H4 (cell line): ENCODE measurements at places on chromosomes 5 and 9.
A peak's percentile ranks its signal among the peaks of the same experiment; 100 is the strongest.

DNA sequence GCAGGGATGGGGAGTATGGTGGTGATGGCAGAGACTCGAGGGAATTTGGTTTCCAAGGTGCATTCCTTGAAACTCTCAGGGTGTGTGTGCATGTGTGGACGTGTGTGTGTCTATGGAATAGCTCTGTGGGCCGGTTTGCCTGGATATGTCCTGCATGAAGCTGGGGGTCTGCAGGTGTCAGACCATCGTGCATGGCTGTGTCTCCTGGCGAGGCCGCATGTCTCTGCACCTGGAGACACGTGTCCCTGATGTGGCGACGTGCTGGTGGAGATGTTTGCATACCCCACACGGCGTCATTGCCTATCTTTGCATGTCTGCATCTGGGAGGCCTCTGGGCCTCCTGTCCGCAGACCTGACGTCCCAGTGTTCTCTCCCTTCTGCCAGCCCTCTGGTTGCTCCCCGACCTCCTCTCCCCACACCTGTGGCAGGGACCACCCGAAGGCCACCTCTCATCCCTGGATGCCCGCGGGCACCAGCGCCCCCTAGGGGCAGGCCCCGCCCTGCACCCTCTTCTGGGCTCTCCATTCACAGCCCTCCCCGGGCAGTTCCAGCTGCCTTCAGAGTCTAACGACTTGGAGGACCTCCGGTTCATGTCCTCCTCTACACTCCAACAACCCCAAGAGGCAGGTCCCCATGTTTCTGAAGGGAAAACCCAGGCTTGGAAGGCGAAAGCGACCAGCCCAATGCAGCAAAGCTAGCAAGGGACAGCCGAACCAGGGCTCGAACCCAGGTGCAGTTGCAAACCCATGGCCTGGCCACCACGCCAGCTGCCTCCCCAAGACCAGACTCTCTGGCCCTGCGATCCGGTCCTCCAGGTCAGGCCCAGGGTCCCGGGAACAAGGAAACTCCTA is 88.6 kb downstream of the LMX1B start:
- DNase-seq = no peak

- no peak for DNase-seq
Measured at GRCh38 chr5:135116160-135116561, 82.1 kb upstream of the PITX1 start.

DNA sequence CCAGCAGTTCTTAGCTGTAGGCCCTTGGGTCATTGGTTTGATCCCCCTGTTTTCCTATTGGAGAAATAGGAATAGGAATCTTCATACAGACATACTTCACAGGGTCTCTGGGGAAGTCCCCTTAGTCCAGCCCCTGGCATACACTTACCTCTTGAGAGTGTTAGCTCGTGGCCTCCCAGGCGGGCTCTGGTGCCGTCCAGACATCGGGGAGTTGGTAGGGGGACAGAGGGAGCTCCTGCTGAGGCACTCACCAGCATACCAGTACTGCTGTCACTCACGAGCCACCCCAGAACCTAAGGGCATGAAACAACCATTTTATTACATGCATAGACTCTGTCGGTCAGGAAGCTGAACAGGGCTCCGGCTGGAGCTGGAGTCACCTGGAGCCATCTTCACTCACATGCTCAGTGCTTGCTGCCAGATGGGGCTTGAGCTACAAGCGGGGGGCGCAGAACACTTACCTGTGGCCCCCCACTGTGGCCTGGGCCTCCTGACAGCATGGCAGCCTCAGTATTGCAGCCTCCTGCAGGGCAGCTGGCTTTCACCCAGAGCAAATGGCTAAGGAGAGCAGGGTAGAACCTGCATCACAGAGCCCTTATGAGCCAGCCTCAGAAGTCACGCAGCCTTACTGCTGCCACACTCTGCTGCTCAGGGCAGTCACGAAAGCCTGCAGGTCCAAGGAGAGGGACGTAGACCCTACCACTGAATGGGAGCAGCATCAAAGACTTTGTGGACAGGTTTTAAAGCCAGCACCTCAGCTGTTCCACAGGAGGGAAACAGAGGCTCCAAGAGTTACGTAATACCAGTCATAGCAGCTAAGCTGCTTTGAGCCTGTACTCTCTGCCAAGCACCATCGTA is 58.3 kb upstream of the ANGPTL2 start:
- DNase-seq = no peak

DNA sequence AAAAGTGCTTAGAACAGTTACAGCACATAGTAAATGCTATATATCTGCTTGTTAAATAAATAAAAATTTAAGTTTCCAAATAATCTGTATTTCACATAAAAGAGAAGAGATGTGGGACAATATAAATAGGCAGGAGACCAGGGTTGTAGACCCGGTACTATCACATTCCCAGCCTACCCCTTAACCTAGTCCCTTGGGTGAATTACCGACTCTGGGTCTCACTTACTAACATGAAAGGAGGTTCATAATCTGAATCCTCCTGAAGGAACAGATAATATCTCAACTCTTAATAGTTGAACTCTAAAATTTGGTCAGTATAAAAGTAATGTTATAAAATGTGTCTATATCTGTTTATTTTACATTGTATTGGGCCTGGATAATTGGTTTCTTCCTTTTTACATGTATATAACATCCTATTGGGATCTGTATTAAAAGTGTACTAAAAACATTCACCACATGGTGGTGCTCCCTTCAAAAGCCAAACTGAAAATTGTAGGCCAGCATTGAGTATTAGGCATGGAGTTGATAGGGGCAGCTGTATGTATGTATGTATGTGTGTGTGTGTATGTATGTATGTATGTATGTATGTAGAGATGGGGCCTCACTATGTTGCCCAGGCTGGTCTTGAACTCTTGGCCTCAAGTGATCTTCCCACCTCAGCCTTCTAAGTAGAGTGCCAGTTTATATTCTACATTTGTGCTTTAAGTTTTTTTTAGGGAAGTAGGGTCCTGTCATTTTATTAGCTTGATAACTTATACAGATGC is 64.2 kb upstream of the ABL1 start:
- DNase-seq = peak; percentile 48

- DNase-seq = no peak
Measured at GRCh38 chr9:33348998-33349397, 53.4 kb downstream of the AQP7 start.

- DNase-seq = peak; percentile 84
Measured at GRCh38 chr5:125409234-125409860, 662.9 kb upstream of the ZNF608 start.

DNA sequence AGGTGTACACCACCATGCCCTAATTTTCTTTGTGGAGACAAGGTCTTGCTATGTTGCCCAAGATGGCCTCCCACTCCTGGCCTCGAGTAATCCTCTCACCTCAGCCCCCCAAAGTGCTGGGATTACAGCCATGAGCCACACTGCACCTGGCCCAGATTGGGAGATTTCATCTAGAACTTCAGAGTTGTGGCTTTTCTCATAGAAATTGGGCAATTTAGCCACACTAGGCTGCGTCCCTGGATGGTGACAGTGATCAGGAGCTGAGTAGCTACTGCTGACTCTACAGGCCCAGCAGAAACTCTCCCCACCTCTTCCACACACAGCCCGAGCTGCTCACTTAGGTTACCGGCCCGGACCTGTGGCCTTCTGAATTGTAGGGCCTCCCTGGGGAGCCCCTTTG is 7.7 kb downstream of the PFN3 start:
- DNase-seq = no peak

GRCh38 chr5:150075233-150075632 is 11.1 kb downstream of the CSF1R start:
- DNase-seq = no peak

- DNase-seq = no peak
Measured at GRCh38 chr5:149645236-149645635, 63.9 kb downstream of the ARHGEF37 start.

- DNase-seq = no peak
Measured at GRCh38 chr5:6699357-6699756, 13.9 kb upstream of the TENT4A start.

DNA sequence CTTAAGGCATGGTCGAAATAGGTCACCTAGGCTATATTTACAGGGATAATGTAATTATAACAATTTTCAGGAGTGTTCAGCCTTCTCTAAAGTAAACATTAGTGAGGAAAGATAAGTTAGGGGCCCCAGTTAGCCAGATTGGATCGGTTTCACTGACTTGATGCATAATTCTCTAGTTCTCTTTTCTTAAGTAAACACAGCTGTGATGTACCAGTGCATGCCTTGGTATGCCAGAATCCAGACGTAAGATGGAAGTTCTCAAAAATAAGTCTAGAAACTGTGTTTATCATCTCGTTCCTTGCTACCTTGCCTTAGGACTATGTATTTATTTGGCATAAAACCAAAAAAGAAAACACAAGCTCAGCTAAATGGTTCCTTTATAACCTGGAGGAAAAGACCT is 442.2 kb upstream of the CLINT1 start:
- DNase-seq = no peak

DNA sequence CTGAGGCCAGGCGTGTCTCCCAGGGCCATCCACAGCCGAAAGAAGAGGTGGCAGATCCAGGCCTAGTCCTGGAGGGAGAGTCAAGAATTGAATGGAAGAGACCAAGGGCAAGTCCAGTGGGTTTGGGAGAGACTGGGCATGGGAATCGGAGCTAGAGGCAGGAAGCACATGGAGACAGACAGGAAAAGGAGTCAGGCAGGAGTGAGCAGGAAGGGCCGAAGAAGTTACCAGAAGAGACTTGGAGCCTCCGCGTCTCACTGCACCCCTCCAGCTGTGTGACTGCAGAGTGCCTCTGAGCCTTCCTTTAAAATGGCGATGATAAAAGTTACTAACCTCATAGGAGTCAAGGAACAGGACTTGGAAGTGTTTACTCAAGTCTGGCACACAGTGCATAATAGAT is 64.4 kb upstream of the ANGPTL2 start:
- no peak for DNase-seq

DNA sequence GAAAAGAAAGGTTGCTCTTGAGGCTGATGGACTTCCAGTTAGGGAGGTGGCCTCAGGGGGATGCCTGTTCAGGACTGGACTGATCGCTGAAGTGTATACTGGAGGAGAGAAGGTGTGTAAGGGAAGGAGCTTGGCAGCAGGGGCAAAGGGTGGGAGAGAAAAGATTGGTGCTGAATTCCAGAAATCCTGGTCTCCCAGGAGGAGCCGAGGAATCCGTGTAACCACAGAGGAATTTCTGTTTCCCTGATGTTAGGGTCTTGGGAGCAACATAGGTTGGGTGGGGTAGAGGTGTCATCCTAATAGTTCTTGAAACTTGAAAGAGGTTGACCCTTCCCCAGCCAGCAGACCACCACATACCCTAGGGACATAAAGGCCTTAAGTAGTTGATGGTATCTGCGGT is 88.9 kb upstream of the PTPN3 start:
- DNase-seq = no peak

DNA sequence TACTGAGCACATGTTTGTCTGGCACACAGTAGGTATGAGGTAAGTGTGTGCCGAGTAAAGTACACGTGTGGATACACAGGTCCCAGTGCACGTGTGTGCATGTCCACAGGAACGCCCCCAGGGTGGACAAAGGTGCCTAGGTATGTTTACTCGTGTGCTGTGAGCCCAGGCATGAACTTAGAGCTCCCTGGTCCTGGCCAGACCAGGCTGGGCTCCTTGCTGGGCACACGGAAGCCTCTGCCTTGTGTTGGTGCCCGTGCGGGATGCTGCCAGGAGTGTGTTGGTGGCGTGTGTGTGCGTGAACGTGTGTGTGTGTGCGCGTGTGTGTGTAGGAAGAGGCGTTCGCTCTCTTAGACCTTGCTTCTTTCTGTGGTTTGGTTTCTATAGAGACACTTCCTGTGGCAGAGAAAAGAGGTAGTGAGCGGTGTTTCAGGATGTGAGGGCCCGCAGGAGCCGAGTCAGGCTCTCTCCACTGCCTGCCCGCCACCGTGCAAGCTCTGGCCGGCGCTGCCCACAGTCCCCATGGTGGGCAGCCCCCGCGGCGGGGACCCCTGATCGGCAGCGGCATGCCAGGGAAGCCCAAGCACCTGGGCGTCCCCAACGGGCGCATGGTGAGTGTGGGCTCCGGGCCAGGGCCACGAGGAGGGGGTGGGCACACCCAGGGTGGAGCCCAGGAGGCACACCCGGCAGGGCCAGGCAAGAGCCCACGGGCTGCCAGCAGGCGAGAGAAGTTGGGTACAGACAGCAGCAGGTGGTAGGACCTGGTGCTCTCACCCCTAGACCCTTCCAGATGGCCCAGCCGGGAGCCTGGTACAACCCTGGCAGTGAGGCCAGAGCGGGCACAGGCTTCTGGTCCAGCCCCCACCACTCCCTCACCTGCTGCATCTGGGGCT is at the start of gene RGS14:
Gene RGS14, plus strand, starts transcription at position 466 of the 893 bp plus-strand sequence. Its CDS starts 101 bp downstream, at position 567.
- DNase-seq = peak; percentile 91

DNA sequence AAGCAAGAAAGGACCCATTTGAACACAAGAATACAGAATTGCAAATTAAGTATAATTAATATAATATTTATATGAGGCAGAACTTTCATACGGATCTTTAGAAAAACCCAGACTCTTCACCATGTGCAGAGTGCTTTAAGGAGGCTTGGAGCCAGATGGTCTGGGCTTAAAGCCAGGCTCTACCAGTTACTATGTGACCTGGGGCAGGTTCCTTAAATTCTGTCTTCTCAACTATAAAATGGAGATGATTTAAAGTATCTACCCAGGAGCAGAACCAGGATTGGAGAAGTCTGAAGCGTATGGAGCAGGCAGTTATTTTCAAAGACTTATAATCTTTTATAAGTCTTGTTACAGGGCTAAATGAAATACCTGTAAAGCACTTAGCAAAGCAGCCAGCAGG is 202.1 kb downstream of the TSSK1B start:
- no peak for DNase-seq

GRCh38 chr9:90099262-90099963 is 494.6 kb downstream of the GADD45G start:
- peak; percentile 13 for DNase-seq

DNA sequence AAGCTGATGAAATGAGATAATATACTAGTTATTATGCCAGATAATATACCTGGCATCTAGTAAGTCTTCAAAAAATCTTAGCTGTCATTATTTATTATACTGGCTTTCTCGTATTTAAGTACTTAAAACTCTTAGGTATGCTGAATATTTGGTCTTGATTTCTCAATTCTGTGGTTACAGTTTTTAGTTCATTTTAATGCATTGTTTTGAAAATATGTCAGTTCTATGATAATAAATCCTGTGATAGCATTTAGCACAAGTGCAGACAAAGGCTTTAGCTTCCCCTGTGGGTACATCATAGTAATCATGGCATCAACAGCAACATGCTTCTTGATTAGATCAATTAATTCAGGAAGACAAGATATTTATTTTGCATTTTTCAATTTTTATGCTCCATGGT is 133.0 kb downstream of the SMC2 start:
- no peak for DNase-seq

GRCh38 chr5:147170603-147171002 is 64.2 kb upstream of the STK32A start:
- no peak for DNase-seq

- no peak for DNase-seq
Measured at GRCh38 chr5:31086839-31087415, 106.6 kb upstream of the CDH6 start.

DNA sequence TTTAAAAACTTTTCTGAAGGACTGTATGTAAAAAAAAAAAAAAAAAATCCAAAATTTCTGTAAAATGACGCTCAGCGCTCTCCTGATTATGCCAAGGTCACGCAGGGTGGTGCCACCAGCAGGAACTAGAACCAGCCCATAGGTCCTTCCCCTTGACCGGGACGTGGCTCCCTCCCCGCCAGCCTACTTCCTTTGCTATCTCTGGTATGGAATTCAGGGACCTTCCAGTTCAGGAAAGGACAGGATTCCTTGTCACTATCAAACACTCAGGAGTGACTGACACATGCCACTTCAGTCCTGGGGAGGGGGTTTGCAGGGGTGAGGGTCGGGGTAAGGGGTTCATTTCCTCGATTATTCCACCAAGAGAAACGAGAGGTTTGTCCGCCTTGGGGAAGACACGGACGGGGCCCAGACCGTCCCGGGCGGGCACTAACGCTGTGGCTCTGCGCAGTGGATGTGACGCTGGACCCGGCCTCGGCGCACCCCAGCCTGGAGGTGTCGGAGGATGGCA is 18.8 kb downstream of the BTNL9 start:
- DNase-seq = no peak

GRCh38 chr9:7081065-7081600 is 323.4 kb downstream of the KDM4C start:
- DNase-seq = no peak
